ENCODE measurements at places on chromosomes 1 and 21.
A peak's percentile ranks its signal among the peaks of the same experiment; 100 is the strongest.

GRCh38 chr1:161864577-161864976 lies 98.5 kb downstream of the ATF6 start:
- DNase-seq: no peak

- peak; percentile 74 for DNase-seq
Measured at GRCh38 chr1:151059109-151060006, at the start of gene CDC42SE1. Gene CDC42SE1 (minus strand): TSS chr1:151059622. CDS start chr1:151055730, 3,892 bp downstream.

GRCh38 chr1:108028841-108029388 lies 63.9 kb upstream of the VAV3 start:
- DNase-seq: no peak

- no peak for DNase-seq
Measured at GRCh38 chr1:215484171-215484939, 82.7 kb upstream of the KCTD3 start.

GRCh38 chr1:204326771-204327300 lies 32.9 kb downstream of the PLEKHA6 start:
- DNase-seq: no peak

- no peak for DNase-seq
Measured at GRCh38 chr1:227895828-227896685, 51.7 kb downstream of the WNT9A start.

DNA sequence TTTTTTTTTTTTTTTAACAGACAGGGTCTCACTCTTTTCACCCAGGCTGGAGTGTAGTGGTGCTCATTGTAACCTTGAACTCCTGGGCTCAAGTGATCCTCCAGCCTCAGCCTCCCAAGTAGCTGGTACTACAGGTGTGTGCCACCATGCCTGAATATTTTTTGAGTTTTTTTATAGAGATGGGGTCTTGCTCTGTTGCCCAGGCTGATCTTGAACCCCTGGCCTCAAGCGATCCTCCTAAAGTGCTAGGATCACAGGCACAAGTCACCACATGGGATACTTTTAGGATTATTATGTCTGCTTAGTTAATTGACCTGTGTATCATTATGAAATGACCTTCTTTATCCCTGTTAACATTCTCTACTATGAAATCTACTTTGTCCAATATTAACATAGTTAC lies 38.0 kb downstream of the RASSF5 start:
- DNase-seq: no peak

GRCh38 chr1:1630965-1631781 lies 800 bp upstream of the MMP23B start:
- no peak for DNase-seq

- DNase-seq: no peak
Measured at GRCh38 chr1:219066098-219066497, 107.6 kb upstream of the LYPLAL1 start.

DNA sequence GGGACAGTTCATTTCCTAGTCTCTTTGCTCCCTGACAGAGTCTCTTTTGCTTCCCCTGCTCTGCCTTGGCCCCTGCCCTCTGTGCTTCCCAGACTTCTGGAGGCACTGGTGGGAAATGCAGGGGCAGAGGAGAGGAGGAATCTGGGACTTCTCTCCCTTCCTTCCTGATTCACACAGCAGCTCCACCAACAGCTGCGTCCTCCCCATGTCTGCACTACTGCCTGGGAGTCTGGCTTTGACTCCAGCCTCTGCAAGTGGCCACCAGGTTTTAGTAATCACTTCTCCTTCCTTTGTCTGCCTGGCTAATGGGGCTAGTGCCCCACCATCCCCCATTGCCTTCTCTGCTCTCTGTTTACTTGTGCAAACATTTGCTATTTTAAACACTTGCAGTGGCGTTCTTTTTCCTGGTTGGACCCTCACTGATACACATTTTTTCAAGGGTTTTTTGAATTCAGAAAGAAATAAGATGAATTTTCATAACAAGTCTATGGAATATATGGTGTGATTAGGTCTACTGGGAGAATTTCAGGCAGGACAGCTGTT lies 21.9 kb downstream of the FASLG start:
- DNase-seq: no peak

DNA sequence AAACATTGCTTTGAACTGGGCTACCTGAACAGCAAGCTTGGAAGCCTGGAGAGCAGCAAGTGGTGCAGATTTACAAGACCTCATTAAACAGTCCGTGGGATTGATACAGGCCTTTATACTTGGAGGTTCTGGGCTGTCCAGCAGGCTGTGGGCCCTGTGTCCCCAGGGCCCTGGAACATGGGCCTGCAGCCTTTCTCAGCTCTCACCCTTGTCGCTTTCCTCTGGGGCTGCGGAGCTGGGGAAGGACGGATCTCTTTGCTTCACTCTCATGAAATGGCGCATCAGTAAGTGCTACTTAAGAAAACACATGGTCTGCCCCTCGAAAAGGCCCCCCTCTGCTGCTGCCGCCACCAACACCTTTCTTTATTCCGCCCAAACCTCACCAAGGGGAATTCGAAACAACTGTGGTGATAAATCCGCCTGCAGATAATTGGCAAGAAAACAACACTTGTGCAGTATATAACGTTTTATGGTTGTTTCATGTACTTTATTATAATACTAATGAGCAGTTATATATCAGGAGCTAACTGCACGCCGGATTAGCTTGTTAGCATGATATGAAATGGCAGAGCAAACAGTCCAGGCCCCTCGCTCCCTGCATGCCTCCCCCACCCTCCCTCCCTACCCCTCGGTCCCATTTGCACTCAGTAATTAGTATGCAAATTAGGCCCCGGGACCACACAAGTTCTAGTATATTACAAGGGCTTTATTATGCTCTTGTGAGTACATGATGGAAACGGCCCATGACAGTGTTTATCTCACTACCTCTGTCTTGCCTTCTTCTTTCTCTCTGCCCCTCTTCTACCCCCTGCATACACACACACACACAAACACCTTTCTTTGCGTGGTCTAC lies 131.5 kb downstream of the RNF220 start:
- no peak for DNase-seq

Measured in activated T-cell treated with anti-CD3 and anti-CD28 coated beads for 1 hour (primary cell).